ENCODE measurements at places on chromosomes 2 and 18.

DNA sequence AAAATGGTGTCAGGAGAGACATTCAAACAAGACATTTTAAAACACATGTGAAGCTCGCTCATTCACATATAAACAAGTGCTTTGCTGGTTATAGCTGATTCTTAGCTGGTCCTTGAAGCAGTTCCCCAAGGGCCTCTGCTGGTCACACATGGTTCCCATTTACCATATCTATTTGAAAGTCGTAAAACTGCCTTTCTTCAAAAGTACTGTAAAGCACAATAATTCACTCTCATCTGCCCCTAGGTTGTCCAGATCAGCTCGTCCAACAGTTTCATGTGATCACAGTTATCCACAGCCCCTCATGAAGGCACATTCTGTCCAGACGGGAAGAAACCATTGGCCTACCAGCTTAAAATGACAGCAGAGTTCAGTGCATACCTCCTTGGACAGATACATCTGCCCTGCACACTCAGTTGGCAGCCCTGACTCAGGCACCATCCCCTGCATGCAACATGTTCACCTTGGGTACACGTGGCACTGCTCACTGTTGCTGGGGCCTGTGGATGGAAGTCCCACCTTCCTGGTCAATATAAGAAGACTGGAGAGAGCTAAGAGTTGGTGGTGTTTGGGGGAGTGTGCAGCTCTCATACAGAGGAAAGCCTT, 108.0 kb upstream of the HAAO start:
- DNase-seq, result no peak

DNA sequence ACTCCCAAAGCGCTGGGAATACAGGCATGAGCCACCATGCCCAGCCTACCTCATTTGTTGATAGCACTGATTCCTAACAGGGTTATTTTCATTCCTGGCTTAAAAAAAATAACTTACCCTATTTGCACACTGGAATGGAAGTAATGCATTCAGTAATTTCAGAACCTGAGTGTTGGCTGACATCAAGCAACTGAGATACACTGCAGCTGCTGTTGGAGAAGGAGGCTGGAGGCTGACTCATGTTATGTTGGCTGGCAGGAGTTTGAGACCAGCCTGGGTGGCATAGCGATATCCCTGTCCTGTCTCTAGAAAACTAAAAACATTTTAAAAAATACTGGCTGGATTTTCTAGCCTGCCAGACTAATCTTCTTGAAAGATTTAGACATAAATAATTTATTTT, 385.1 kb upstream of the MEX3C start:
- DNase-seq, result no peak

DNA sequence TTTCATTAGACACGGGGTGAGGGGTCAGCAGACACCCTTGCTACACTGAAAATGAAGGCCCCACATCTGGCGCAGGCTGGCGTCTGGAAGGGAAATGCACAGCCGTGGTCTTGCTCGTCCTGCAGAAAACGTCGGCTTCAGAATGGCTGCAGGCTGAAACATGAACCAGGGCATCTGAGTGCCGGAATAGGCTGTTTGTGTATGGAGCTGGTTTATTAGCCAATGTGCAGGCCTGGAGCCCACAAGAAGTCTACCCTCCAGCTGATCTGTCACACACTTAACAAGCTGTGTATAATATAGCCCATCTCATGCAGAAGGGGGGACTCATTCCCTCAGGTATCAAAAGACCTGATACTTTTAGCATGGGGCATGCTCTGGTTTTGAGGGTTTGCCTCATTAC, 153.4 kb upstream of the SOX11 start:
- no peak for DNase-seq

- no peak for DNase-seq
These were observed 2.0 kb upstream of the DSEL start for GRCh38 chr18:67518566-67518965.

- no peak for DNase-seq
These were observed 34.5 kb downstream of the NYAP2 start for GRCh38 chr2:225434014-225434413.

Data from stimulated activated CD8-positive, alpha-beta memory T cell treated with anti-CD3 and anti-CD28 coated beads, Interleukin-15, amount 100 ng/mL, for 1 hour (primary cell).